GM13977 (cell line): ENCODE measurements at places on chromosomes 1 and 21.

DNA sequence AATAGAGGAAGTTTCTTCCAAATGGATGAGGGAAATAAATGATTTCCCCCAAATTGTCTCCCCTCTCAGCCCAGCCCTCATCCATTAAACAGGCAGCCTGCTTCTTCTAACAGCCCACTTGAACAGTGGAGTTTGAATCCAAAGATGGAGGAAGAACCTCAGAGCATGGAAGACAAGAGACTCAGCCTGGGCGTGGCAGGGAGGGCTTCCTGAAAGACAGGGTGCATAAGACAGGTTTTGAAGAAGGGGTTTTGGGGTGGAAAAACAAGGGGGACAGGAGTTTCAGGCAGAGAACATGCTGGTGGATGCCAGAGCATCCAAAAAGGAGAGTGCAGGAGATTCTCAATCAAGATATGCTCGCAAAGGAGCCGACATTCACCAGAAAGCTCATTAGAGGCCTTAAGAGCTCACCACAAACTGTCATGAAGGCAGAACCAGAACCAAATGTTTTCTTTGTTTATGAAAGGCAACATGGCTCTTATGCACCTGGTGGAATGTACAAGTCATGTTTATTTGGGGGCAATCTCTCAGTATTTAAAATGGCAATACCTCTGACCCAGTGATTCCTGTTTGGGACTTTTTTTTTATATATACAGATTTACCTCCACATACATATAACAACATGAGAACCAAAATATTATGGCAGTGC is 26.5 kb upstream of the TSPEAR start:
- DNase-seq: no peak

DNA sequence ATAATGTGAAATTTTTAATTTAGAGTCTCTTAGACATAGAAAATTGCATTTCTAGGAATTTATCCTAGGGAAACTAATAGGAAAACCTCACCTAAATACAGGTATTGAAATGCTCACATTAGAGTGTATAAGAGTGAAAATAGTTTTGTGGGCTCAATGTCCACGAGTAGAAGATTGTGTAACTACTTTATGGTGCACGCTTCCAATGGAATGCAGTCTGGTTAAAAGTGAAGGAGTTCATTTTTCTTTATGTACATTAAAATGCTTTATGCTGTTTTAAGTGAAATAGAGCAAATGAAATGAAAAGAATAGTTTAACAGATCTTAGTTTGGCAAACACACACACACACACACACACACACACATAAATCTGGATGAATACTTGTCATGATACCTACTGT is 278.2 kb downstream of the USP25 start:
- no peak for DNase-seq

- no peak for DNase-seq
These were observed 57.8 kb upstream of the ERRFI1 start for GRCh38 chr1:8083739-8084484.

- DNase-seq: no peak
These were observed 9.1 kb upstream of the TBX15 start for GRCh38 chr1:118997225-118997624.

DNA sequence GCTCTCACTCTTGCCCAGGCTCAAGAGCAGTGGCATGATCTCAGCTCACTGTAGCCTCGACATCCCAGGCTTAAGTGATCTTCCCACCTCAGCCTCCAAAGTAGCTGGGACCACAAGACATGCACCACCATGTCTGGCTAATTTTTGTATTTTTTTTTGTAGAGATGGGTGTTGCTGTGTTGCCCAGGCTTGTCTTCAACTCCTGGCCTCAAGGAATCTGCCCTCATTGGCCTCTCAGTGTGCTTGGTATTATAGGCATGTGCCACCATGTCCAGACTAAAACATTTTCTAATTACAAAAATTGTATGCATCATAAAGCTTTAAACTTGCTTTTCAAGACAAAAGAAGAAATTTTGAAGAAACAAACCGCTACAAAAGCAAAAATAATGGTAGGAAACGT is 20.1 kb downstream of the CBR1 start:
- no peak for DNase-seq

- peak; percentile 83 for DNase-seq
These were observed 12.5 kb downstream of the TRAF3IP3 start for GRCh38 chr1:209768354-209768774.
